ENCODE measurements at places on chromosomes 6 and 20.

DNA sequence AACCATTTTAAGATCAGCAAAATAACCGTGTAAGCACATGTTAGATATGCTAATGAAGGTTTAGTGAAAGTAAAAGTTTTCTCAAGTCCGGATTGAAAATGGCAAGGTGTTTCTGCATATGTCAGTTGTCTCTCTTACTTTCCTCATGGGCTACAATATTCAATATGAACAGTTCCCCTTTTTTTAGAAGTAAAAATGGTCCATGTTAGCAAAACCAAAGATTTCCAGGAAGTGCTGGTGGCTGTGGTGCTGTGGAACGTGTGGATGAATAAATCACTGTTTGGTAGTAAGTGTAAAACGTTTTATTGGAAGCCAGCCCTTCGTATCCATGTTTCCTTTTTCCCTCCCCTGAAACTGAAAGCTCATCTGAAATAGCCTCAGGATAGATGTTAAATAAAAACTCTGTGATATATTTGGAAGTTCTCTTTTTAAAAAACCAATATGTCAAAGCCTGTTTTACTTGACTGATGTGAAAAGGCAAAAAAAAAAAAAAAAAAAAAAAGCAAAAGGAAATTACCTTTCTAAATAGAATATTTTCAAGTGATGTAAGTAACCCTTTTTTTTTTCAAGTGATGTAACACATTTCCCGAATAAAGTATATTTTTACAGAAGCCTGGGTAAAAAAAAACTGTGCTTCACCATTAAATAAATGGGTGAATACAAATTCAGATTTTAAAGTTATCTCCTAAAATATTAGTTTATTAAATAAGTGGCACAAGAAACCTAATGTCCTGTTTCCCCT is 41.9 kb downstream of the PLEKHG1 start:
- no peak for DNase-seq

- no peak for DNase-seq
Measured at GRCh38 chr6:122102026-122102425, 297.4 kb upstream of the HSF2 start.

GRCh38 chr6:98343004-98343403 is 491.4 kb upstream of the POU3F2 start:
- no peak for DNase-seq

DNA sequence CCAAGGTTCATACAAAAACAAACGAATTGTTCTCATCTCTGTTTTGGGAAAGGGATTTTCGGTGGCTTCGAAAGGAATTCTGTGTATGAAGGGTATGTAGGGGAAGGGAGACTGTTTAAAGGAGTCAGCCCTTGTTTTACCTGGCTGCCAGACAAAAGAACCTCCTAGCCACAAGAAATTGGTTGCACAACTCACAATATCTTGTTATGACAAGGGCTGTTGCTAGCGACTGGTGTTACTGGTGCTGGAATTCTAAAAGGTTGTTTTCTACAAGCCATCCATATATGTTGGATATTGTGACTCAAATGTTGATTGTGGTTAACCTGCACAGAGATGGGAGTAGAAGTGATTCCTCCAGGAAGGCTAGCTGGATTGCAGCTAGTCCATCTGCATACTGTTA is 34.6 kb upstream of the CITED2 start:
- DNase-seq, result no peak

GRCh38 chr6:139760128-139760527 is 385.7 kb upstream of the CITED2 start:
- no peak for DNase-seq

DNA sequence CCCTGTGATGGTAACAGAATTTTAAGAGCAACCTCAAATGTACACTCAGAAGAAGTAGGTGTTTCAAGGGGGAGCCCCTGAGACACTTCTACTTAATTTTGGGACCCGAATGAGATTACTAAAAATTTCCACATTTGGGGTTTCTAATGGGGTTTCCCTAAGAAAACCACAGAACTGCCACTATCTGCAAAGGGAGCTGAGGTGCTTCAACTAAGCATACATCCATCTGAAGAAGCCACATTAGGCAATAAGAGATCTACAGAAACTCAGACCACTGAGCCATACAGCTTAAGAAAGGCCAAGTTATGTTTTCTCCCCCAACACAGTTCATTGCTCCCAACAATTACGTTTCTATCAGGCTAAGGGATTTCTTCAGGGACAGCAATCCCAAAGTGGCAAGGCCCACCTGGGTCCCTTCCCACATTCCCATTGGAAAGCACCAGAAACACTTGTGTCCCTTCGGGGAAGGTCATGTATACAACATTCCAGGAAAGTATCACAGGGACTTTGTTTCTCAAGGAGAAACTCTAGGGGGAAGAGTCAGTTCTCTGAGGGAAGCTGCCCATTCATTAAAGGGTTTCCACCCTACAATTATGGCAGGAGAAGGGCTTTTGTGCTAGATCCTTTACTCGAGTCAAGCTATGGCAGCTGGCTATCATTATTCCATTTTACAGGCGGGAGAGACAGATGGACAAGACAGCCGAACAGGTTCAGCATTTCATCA is 5.0 kb downstream of the BCL2L1 start:
- no peak for DNase-seq

DNA sequence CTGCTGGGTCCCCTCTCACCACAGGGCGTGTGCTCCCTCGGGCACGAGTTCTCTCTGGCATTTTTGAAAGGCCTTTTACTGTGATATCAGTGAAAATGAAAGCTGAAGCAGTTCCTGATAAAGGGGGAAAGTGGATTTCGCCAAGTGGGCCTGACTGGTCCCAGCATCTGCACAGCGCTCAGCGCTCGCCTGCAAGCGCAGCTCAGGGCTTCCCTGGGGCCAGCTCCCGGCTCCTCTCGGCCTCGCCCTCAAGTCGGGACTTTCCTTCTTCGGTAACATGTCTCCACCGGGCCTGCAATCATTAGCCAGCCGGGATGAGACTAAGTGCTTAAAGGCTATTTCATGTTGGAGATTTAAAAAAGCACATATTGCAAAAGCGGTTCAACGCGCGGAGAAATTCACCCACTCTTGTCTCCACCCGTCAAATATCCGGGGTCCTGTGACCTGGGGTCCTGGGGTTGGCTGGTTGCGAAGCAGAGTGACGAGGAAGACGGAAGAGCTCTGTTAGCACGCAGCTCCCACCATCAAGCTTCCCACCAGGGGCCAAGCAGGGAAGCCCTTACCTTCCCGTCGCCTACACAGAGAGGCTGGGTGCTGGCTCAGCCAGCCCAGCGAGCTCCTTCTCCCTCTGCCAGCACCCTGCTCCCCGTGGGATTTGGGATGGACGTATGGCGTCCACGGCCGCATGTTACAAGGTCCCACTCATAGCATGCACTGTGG is 114.1 kb downstream of the SMOC2 start:
- no peak for DNase-seq

DNA sequence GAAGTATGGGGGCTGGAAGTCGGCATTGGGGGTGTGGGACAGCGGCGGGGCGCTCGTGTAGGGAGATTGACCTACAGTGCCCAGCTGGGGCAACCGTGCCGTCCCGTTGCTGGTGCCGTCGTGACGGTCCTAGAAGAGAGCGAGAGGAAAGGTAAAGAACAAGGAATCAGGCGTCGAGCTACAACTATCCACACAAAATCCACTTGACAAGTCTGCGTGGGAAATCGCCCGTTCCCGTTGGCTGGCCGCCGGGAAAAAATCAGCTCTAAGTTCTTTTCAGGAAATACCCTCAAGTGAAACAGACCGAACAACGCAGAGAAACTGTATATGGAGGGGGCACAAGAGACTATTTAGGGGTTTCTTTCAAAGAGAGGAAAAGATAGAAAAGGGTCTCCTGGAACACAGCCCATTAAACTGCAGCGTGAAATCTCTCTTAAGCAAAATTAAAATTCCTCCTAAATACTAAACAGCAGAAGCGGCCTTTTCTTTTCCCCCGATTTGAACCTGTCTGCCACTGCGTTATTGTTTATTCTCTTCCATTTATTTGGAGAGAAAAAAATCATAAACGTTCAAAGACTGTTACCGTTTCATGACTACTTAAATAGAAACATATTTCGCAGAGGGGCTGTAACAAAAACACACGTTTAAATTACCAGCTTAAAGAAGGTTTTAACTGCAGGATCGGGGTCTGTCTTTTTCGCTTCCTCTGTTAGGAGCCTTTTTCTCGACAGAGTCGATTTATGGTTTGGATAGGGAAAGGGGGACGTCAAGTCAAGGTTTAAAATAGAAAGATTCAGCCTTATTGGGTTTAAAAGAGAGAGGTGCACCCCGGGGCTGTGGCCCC is 4.4 kb downstream of the TFAP2A start:
- no peak for DNase-seq

GRCh38 chr6:30263734-30264133 is 50.5 kb upstream of the TRIM26 start:
- no peak for DNase-seq

- no peak for DNase-seq
Measured at GRCh38 chr20:61332016-61332975, 80.2 kb downstream of the CDH4 start.

DNA sequence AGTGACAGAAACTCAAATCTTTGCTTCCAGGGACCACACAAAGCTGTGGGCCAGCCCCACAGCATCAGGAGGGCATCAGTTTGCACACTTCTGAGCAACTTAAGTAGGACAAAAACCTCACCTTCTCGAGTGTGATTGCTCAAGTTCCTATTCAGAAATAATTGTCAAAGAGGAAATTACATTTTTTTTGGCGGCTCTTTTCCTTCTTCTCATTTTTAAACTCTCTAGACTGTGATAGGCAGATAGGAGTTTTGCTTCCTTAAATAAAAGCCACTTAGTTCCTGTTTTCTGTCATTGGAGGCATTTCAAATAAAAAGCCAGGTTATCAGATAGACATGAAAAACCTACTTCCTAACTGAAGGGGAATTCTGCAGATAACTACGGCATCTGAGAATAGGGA is 11.2 kb upstream of the TAGAP start:
- no peak for DNase-seq

GRCh38 chr6:24078200-24078599 is 47.8 kb upstream of the NRSN1 start:
- DNase-seq, result no peak

DNA sequence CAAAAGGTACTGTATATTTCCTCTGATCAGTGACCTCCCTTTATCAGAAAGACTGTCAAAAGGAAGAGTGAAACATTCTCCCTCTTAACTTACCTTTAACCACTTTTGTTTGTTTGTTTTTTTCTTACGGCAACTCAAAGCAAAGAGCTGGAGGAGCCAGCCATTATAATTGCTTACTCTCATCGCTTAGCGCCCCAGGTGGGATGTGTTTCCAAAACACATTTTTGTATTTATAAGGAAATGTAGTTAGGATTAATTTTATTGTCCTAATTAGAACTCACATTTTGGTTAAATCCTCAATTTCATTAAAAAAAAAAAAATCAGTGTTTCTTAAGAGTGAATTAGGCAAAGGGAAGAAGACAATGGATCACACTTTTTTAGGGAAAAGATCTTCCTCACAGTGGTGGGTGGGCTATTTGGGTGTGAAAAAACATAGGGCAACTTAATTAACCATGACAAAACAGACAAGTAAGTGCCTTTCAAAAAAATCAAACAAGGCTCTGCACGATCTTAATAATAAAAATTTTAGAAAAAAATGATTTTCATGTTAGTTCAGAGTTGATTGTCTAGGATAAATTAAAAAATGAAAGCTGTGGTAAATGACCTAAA is 1.2 kb upstream of the PHACTR2 start:
- DNase-seq, result no peak

DNA sequence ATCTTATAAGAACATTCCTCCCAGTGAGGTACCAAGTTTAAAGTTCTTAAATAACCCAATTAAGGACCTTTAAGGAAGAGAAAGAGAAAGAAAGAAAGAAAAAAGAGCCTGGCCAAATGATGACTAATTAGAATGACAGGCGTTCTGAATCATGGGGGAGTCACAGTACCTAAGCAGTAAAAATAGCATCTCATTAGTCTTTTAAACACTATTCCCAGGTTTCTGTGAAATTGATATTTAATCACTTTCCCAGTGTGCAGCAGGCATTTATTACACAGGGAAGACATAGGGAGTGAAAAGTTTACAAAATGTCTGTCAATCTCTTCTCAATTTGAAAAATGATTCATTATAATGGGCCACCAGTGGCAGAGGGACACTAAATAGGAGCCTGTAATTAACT is 251.4 kb upstream of the MANEA start:
- no peak for DNase-seq

GRCh38 chr20:24909086-24909780 is 39.8 kb upstream of the CST7 start:
- DNase-seq, result no peak
